ENCODE measurements at places on chromosomes 7 and 10.
A peak's percentile ranks its signal among the peaks of the same experiment; 100 is the strongest.

DNA sequence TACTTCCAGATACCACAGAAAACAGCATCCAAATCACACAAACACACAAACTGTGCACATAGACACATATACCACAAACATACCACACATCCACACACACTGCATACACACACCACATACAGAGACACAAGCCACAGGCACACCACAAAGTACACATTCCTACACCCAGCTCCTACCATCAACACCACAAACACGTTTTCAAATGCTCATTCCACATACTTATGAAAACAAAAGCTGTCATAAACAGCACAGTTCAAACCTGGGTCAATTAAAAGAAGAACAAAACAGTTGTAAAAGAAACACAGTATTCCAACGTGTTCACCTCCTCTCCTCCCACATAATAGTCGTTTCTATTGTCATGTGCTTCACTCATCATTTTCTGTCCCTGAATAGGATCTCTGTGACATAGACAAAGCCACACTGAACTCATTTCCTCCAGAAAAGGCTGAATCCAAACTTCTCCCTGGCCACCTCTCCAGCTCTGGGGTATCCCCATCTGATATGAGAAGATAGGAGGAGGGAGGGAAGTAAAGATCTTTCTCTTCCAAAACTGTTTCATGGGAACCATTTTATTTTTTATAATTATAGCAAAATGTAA is 89.2 kb downstream of the CXCL12 start:
- peak; percentile 59 for DNase-seq

DNA sequence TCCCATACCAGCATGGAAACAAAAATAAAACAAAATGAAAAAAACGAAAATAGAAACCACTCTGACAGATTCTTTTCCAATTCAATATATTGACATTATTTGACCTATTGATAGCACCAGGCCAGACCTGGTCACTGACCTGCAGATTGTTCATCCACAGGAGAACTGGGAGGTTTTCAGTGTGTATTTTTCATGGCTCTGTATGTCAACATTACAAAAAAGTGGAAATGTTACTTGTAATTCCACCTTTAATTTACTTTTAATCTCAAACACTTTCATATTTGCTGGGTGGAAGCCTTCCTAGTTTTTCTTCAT is 2.9 kb downstream of the HKDC1 start:
- DNase-seq = no peak

GRCh38 chr10:125249948-125250347 is 89.6 kb upstream of the CTBP2 start:
- DNase-seq = no peak

DNA sequence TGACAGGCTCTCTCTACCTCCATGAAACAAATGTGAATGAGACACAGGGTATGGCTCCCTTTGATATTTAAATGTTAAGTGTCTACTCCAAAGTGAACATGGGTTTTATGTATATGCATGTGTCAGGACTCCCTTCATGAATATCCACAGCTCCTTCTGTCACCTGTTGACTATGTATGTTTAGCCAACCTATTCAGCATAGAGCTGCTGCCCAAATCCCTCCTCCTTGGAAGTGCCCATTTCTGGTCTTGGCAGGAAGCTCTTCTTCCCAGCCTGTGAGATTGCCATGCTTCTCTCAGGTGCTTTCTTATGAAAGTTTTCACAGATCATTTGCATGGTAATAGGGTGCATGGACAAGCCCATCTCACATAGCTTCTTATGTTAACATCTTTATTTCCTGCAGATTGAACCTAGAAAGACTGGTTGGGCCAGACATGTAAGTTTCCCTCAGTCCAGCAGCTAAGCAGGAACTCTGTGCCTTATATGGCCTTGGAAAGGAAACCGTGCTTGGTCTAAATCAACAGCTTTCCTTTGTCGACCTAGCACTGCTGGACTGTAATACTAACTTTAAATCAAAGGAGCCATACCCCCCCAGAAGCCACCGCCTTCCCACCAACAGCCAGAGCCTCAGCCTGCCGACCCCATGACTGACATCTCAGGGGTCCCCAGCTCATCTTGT is 288.9 kb downstream of the ADARB2 start:
- no peak for DNase-seq

DNA sequence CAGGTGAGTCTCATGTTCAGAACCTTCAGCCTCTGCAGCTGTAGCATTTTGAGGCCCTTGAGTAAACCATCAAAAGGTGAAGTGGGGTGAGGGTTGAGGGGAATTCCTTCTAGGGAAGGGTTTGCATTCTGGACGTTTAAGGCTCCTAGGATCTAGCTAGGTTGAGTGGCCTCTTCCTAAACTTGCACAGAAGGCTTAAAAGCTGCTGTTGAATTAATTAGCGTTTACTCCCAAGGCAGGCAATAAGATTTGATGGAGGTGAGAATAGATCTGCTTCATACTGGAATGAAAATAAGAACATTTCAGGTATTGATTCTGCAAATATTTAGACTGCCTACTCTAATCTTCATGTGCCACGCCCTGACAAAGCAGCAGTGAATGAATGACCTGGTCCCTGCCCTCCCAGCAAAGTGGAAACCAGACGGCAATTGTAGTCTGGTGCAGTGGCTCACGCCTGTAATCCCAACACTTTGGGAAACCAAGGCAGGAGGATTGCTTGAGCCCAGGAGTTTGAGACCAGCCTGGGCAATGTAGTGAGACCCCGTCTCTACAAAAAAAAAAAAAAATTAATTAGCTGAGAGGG is 11.4 kb upstream of the KPNA7 start:
- no peak for DNase-seq

DNA sequence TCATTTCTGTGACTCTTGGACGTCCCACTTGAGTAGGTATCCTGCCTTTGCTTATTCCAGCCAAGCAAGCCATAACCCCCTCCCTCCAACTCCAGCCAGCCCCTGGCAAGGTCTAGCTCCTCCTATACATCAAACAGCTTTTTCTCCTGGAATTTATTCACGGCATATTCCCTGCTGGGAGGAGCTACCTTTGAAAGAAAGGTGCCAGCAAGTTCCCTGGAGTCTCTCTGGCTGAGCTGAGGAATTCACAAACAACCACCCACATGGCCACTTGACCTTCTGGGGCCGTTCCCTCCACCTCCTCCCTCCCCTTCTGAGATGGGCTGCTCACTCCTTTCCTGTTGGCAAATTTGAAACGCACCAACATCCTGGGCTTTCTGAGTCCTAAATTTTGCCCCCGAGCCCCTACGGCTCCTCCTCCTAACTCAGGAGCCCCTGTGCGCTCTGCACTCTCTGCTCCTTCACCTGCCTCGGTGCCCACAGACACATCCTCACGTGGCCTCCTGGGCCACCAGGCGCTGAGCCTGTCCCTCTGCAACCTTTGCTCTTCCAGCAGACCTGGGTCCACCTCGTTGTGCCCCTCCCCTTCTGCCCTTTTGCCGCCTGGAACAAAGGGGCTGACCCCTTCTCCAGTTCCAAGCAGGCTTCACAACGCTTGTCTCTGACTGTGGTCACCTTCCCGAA is 48.0 kb downstream of the HSPA12A start:
- DNase-seq = no peak

GRCh38 chr10:5959142-5959541 is 18.2 kb downstream of the IL15RA start:
- no peak for DNase-seq

DNA sequence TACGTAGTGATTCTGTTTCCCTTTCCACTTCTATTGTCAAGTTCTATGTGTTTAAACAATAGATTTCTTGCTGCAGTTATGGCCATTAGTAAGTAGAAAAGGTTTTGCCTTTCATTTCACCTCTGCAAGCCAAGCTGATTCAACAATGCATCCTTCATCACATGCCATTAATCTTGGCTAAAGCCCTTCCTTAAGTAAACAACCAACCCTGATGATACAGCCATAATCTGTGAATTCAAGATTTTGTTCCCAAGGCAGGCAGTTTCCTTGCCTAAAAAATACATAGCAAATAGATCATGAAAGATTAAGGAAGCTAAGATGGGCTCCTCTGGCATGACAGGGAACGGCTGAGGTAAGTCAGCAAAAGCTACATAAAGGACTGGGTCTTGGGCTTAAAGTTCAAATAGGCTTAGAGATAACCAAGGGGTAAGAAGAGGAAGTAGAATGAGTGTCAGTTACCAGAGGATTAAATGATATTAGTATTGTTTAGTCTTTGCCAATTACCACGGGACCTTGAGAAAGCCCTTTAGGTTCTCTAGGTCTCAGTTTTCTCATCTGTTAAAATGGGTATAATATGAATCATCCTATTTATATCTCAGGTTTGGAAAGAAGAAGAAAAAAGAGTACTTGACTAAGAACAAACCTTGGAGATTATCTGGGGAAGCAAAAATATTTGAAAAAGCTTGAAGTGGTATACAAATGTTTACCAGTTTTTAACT is 35.9 kb upstream of the ANK3 start:
- DNase-seq = peak; percentile 49

- no peak for DNase-seq
Measured at GRCh38 chr10:71501402-71501801, 104.7 kb downstream of the CDH23 start.

DNA sequence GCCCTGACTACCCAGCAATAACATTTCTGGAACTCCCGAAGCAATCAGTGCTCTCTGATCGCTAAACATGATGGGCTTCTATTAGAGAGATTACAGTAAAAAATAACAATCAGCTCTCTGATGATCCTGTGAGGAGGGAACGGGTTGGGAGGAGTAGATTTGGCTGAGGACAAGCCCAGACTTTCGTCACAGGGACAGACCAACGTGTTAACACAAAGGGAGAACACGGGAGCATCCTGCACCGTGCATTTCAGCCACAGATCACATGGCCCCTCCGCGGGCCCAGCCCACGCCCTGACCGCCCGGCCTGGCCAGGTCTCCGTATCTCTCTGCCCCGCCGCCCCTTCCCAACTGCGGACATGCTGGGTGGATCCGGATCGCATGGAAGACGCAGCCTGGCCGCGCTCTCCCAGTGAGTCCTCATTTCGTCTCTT is 95.0 kb upstream of the AGBL3 start:
- DNase-seq = peak; percentile 72

All from fibroblast of skin of scalp (primary cell).